EL (cell line): ENCODE measurements at places on chromosomes 1 and 21.

DNA sequence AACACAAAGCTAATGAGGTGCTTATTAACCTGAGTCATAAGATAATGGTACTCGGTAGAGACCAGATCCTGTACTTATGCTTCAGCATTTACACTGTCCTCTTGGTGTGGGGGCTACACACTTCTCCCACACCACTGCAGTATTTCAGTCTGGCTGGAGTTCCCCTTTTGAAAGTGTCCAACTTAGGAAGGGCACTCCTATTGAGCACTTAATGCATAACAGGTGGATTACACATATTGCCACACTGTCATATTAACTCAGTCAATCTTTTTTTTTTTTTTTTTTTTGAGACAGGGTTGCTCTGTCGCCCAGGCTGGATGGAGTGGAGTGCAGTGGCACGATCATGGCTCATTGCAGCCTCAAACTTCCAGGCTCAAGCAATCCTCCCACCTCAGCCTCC lies 1.5 kb downstream of the GPATCH4 start:
- no peak for DNase-seq

GRCh38 chr1:10910681-10911489 lies 101.6 kb upstream of the TARDBP start:
- DNase-seq: no peak

- no peak for DNase-seq
Observed at GRCh38 chr1:156863631-156864030, 3.0 kb downstream of the NTRK1 start.

DNA sequence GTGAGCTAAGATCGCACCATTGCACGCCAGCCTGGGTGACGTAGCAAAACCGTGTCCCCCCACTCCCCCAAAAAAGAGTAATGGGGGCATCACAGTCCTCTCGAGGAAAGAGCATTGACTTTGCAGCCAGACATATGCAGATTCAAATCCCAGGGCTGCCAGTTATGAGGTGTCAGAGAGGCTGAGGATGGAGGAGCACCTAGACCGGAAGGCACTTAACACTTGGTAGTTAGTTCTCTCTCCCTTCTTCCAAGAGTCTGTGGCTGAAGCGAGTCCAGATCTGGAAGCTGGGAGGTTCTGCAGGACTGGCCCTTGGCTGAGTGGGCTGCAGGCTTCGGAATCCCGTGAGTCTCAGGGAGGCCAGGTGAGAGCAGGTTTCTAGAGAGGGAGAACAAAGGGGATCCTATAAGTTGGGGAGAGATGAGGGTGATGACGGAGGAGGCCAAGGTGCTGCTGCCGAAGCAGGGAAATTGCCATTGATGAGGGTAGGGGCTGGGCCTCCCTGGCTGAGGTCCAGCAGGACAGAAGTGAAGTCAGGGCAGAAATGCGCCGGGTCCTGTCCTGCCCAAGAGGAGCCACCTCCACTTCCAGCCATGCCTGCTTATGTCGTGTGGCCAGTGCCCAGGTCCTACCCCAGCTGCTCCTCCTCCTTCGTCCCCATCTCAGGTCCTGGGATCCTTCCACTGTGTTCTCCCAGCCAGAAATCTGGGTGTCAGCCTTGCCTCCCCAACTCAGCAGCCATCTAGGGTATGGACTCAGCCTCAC lies 13.3 kb upstream of the SPOCD1 start:
- DNase-seq: no peak

DNA sequence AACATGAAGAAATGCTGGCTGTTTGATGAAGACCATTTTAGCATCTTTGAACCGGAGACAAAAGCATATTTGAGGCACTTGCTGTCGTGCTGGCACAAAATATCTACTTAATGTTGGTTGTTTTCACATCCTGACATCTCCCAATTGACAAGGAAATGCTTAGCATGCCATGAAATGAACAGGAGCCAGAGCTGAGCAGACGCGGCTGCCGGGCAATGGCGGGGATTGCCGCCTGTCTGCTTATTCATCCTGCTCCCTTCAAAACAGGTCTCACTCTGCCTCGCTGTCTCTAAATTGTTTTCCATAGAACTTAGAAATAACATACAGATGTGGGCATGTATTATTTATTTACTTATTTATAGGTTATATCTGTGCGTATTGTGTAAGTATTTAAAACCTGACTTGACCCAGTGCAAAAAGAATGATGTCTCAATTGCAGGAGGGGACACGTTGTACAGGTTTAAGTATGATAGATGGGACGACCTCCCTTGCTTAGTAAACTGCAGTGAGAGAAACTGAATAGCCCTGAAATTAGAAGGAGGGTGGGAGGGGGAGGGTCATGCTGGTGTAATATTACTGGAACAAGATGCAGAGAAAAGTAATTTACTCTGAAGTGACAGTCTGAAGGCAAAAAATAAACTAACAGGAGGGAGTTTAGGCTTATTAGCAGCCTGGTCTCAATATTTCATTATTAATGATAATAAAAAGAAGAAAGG lies 590.4 kb upstream of the PLXNA2 start:
- DNase-seq: peak; percentile 25

GRCh38 chr1:169201084-169201619 lies 94.7 kb downstream of the ATP1B1 start:
- peak; percentile 71 for DNase-seq

GRCh38 chr21:44994695-44995342 lies 55.0 kb downstream of the SLX9 start:
- no peak for DNase-seq

GRCh38 chr1:26771643-26772321 lies 16.0 kb upstream of the PIGV start:
- DNase-seq: peak; percentile 100

- DNase-seq: no peak
Observed at GRCh38 chr1:10637400-10637799, 159.0 kb downstream of the CASZ1 start.

GRCh38 chr1:58361134-58361533 lies 185.4 kb downstream of the OMA1 start:
- DNase-seq: no peak

- no peak for DNase-seq
Observed at GRCh38 chr21:18960306-18960705, 556.7 kb upstream of the TMPRSS15 start.

DNA sequence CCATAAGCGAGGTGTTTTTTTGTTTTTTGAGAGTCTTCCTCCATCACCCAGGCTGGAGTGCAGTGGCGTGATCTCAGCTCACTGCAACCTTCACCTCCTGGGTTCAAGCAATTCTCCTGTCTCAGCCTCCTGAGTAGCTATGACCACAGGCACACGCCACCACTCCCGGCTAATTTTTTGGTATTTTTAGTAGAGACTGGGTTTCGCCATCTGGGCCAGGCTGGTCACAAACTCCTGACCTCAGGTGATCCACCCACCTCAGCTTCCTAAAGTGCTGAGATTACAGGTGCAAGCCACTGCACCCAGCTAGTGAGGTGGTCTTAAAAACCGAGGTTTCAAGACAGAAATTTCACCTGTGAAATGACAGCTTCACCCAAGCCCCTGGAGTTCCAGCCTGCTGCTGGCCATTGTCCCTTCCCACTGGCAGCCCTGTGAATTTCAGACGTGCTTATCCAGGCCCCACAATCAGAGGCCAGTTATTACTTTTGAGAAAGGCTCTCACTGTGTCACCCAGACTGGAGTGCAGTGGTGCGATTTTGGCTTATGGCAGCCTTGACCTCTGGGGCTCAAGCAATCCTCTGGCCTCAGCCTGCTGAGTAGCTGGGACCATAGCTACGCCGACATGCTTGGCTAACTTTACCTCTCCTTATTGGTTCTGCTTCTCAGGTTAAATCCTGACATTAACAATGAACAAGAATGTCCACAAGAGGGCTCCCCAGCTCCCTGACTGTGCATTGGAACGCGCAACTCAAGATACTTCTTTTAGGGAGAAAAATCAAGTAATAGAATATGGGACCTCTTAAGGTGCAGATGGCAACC lies 19.4 kb downstream of the ENO1 start:
- peak; percentile 67 for DNase-seq

DNA sequence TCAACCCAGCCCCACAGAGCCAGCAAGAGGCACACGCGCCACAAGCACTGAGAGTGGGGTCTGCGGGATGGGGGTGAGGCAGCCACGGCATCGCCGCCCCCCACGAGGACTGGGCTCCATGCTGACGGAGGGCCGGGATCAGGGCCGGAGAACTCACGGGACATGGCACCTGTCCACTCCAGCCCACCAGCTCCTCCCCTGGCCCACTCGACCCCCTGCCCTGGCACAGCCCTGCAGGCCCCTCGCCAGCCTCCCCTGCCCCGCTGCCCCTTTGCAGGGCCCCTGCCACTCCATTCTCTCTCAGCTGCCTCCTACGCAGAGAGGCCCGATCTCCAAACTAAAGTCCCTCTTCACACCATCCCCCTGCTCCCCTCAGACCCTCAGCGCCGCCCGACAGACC lies 134.0 kb downstream of the NPHP4 start:
- DNase-seq: no peak

- DNase-seq: peak; percentile 88
Observed at GRCh38 chr1:70319750-70320149, 34.8 kb downstream of the ANKRD13C start.

- peak; percentile 72 for DNase-seq
Observed at GRCh38 chr1:40078512-40079333, 18.3 kb downstream of the PPT1 start.

DNA sequence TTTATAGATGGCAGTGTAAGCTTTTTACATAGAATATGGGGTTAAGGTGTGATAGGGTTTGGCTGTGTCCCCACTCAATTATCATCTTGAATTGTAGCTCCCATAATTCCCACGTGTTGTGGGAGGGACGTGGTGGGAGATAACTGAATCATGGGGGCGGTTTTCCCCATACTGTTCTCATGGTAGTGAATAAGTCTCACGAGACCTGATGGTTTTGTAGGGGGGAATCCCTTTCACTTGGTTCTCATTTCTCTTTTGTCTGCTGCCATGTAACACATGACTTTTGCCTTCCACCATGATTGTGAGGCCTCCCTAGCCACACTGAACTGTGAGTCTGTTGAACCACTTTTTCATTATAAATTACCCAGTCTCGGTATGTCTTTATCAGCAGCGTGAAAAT lies 290.3 kb upstream of the B3GALT2 start:
- DNase-seq: no peak

GRCh38 chr1:152967201-152967600 lies 3.2 kb upstream of the SPRR4 start:
- DNase-seq: no peak

DNA sequence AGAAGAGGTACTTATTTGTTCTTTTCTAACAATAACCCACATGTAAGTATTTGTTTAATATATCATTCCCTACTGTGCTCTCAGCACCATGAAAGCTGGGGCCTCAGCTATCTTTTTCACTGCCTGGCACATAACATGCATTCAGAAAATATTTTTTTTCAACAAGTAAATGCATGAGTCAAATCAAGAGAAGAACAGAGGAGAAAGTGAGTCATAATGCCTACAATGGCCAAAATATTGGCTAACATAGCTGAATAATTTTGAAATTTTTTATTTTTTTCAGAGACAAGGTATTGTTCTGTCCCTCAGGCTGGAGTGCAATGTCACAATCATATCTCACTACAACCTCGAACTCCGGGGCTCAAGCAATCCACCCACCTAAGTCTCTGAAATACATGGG lies 252.2 kb upstream of the ADAMTS5 start:
- DNase-seq: peak; percentile 55

- DNase-seq: no peak
Observed at GRCh38 chr1:205199931-205200299, 11.6 kb downstream of the DSTYK start.

DNA sequence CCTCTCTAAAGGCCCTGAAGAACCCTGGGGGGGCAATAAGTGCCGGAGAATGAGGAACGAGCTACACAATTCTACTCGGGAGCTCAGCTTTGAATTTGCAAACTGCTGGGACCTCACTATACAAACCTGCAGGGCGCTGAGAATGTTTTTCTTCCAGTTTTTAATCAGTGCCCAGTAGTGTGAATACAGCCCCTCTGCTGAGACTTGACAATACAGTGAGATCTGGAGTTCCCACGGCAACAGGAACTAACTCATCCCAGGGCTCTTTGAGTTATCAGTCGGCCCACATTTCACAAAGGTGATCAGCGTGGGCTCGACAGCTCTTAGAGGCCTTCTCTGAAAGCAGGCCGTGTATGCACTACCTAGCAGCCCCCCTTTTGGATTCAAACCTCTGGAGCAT lies 41.7 kb downstream of the TMEM53 start:
- DNase-seq: no peak

- no peak for DNase-seq
Observed at GRCh38 chr1:112514901-112515300, 6.1 kb downstream of the WNT2B start.

DNA sequence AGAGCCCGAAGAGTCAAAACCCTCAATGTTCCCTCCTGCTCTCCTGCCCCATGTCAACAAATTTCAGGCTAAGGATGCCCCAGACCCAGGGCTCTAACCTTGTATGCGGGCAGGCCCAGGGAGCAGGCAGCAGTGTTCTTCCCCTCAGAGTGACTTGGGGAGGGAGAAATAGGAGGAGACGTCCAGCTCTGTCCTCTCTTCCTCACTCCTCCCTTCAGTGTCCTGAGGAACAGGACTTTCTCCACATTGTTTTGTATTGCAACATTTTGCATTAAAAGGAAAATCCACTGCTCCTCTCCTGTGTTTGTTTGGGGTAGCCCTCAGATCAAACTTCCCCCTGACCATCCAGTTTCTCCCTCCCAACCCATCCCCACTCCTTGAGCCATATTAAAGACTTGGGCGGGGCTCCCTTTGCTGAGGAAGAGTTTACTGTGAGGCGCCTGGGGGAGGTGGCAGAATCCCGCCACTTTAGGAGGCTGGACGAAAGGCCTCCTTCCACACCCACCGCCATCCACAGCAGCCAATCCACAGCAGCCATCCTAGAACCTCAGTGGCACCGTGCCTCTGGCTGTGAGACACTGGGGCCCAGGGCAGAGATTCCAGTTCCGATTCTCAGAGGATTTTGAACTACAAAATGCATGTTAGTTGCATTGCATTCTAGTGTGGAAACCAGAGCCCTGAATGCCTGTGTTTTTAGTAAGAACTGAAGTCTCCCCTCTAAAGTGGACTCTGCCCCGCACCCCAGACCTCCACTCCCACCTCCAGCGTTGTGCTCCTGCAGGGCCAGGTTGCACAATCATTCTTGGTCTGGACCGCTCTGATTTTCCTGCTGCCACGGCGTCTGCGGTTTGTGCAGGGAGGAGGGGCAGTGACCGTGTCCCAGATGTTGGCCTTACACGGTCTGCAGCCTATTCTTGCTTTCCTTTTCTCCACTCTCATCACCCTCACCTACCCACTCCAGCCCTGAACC lies 3.0 kb downstream of the OLFML3 start:
- peak; percentile 82 for DNase-seq

DNA sequence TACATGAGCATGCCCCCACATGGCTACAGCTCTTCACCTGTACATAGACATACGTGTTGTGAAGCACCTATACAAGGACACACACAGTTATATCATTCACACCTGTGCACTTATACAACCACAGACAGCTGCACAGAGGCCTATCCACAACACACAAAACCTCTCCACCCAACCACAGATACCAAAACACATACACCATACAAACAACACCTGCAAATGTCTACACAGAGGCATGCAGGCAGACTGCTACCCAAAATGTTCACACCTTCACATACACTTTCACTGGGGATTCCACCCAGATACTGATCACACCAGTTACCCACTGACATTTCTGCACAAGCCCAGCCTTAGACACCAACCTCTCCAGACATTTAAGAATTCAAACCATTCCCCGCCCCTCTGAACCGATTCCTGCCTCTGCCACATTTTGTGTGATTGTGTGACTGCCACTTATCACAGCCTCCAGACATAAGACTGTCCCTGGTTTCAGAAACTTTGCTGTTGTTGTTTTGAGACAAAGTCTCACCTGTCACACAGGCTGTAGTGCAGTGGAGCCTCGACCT lies 2.0 kb downstream of the C1orf232 start:
- DNase-seq: no peak
